NCI-H1417 (cell line): ENCODE measurements at places on chromosomes 5 and 9.

- no peak for DNase-seq
These were observed 26.3 kb downstream of the SLC46A2 start for GRCh38 chr9:112864403-112864802.

DNA sequence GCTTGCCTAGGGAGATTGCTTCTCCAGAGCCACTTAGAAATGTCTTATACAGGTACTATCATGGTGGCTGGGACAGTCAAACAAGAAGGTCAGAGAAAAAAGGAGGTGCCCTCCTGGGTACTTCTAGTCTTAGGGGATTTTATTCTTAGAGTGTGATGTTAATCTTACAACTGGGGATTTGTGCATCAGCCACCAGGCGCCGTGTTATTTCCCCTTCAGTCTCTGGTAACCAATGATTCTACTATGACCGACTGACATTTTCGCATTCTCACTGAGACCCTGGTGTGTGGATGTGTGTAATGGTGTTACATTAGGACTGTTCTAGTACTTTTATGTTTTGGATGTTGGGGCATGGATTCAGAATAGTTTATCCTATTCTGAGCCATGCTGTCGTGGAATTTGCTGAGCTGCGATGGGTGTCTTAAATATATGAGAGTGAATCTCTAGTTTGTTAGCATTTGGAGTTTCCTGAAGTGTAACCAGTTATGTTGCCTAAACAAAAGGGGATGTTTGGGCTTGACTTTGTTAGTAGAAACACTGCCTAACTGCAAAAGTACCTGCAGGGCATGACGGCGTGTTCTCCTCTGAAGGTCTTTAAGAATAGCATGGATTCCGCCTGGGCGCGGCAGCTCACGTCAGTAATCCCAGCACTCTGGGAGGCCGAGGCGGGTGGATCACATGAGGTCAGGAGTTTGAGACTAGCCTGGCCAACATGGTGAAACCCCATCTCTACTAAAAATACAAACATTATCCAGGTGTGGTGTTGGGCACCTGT is 175.2 kb upstream of the DAP start:
- no peak for DNase-seq

DNA sequence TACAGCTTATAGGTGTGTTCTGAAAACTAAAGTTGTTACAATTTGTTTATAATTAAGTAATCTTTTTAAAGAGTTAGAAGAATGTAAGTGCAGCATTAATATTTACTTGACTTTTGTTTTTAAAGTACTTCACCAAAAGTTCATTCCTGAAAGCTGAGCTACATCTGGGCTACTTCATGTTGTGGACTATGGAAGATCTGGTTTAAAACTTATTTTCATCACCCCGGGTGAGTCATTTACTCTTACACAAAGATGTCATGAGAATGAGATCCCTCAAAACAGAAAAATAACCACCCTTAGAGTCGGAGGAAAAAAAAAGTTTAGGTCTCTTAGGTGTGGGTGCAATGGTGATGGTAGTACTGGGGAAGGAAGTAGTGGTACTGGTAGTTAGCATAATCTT is 5.1 kb downstream of the POU5F2 start:
- DNase-seq = no peak

DNA sequence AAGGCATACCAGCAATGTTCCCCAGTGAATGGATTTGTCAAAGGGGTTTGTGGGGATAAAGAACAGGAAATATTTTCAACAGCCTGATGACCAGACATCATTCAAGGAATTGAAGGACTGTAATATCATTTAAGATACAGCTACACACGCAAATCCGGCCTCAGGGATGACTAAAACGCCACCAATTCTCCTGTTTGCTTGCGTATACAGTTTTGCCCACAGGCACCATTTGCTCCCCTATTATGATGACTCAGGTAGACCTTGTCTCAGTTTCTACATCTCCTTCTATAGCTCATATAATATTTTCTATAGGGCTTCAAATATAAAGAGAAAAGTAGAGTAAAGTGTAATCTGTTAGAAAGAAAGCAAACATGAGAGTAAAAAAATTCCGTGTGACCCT is 29.7 kb upstream of the ITGA1 start:
- no peak for DNase-seq

DNA sequence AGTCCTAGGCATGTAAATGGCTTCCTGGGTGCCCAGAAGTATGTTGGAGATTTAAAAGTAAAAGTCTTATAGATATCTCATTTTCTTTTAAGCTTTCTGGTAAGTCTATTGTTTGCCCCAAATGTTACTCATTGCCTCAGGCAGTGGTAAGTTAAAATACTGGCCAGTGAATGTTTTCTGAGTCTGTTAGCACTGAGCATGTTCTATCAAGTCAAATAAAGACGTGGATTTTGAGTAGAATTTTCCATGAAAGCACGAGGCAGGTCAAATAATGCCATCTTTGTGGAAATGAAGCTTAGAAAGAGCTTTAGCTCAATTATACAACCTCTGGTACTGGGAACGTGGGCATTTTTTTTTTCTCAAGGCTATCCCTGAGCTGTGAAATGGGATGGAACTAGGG is 651.3 kb upstream of the ACO1 start:
- DNase-seq = no peak

- peak; percentile 31 for DNase-seq
These were observed 16.1 kb downstream of the B4GALT1 start for GRCh38 chr9:33151007-33151557.

GRCh38 chr9:2027543-2028160 is 12.5 kb downstream of the SMARCA2 start:
- no peak for DNase-seq

DNA sequence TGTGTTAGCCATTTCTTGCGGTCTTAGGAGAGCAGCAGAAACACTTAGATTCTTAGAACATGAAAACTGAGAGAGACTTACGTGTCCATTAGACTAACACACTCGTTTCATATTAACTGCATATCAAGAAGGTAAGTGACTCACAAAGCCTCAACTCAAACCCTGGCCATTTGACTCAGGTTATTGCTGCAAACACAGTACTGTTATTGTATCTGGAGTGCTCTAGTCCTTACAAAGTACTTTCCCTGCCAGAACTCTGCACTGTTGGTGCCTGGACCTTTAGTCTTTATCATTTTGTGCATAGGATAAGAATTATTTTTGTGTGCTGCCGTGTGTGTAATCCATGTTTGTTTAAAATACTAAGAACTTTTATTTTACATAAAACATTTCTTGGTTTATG is 155.7 kb downstream of the FBXL7 start:
- DNase-seq = no peak

DNA sequence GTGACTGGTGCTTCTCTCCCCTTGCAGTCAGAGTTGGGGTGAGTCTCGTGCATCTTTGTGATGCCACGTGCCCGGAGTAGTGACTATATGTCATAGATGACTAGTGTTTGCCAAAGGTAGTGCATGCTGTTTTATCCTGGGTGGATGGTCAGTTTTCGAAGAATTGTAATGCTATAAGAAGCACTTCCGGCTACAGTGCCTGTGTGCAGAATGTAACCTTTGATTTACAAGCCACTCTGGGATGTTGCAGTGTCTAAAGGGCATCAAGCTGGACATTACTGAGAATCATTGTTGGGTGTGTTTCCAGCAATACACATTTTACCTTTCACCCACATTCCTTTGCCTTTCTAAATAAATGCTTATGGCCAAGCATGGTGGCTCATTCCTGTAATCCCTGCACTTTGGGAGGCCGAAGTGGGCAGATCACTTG is 16.7 kb downstream of the MVB12B start:
- no peak for DNase-seq

GRCh38 chr5:65262649-65263059 is 219.1 kb downstream of the ADAMTS6 start:
- DNase-seq = no peak

DNA sequence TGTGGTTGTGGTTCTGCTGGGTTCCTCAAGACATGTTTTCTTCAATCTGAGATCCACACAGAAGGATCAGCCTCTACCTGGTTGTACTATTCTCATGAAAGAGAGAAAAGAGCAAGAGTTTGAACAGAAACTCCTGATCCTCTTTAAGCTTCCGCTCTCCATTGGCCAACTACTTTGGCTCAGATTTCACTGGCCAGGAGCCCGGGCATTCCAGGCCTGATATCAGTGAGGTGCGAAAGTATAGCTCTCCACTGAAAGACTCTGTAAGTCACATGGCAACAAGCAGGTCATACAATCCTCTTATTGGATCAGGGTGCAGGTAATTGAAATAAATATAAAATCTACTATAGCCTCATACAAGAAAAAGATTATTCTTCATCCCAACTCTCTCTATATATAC is 920.5 kb downstream of the TLE4 start:
- DNase-seq = no peak

DNA sequence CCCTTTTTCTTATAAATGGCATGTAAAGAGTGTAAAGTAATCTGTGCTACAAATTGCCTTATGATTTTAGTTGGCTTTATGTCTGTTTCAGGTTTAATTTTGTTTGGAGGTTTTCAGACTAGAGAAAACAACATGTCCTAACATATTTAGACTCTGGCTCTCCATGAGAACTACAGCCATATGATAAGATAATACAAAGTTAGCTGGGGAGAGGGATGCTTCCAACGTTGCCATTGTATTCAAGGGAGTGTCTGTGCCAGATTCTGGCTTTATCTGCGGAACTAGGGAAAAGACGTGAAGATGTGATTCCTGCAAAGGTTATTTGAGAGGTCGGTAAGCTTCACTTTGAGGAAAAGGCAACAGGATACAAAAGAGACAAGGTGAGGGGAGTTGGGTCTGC is 140.0 kb upstream of the OTULINL start:
- DNase-seq = peak; percentile 46

- no peak for DNase-seq
These were observed 34.2 kb upstream of the HSD17B4 start for GRCh38 chr5:119417891-119418605.

GRCh38 chr5:80076131-80077050 is 41.2 kb downstream of the THBS4 start:
- DNase-seq = no peak

GRCh38 chr5:139848508-139849100 is 53.0 kb downstream of the PSD2 start:
- DNase-seq = no peak

- no peak for DNase-seq
These were observed 15.7 kb upstream of the GSN start for GRCh38 chr9:121252104-121252851.

DNA sequence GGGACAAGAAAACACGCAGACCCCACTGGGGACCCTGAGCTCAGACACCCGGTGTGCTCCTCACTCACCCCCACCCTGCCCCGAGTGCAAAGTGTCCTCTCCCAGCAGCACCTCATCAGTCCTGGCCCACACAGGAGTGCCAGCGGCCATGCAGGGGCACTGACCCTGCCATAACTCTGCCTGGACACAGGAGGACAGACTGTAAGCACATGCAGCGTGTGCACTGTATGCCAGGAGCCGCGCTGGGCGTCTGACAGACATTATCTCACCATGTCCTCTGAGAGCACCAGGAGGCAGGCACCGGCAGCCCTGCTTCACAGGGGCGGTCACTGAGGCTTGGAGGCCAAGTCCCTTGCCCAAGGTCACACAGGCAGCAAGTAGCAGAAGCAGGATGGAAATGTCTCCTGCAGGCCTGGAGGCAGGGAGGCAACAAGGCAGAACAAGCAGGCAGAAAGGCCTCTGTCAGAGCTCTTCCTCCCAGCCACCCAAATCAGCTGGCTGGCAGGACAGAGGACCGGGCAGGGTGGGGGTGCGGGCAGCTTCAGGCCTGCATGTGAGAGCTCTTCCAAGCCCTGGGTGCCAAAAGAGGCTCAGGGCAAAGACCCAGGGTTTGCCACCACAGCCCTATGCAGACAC is 8.4 kb downstream of the EEIG1 start:
- DNase-seq = no peak

GRCh38 chr5:123208668-123209501 is 119.8 kb downstream of the PRDM6 start:
- no peak for DNase-seq

DNA sequence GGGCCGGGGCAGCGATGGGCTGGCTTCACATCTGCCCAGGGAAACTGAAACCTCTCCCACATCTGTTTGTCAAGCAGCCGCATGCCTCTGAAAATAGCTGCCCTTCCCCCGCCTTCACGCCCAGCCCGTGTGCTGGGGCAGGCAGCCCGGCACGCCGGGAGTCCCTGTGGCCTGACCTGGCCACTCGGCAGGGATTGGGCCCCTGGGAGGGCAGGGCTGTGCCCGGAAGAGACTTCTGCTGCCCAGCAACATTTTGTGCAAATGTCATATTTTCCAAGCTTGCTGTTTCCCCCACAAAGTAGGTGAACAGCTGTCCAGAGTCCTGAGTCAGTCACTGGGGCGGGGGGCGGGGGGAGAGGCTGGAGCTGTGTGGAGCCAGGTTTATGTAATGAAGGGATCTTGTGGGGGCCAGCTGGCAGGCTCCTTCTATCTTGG is 8.2 kb downstream of the COL27A1 start:
- DNase-seq = peak; percentile 21

GRCh38 chr9:101383361-101383760 is 1.4 kb downstream of the BAAT start:
- DNase-seq = no peak

GRCh38 chr5:168916266-168916665 is 337.1 kb upstream of the PANK3 start:
- DNase-seq = no peak

- DNase-seq = no peak
These were observed 80.7 kb upstream of the PITX1 start for GRCh38 chr5:135114759-135115158.

- DNase-seq = peak; percentile 2
These were observed 22.7 kb upstream of the CDKN2B start for GRCh38 chr9:22031655-22032411.

- peak; percentile 92 for DNase-seq
These were observed 3.8 kb downstream of the IER5L start for GRCh38 chr9:129174102-129174723.

DNA sequence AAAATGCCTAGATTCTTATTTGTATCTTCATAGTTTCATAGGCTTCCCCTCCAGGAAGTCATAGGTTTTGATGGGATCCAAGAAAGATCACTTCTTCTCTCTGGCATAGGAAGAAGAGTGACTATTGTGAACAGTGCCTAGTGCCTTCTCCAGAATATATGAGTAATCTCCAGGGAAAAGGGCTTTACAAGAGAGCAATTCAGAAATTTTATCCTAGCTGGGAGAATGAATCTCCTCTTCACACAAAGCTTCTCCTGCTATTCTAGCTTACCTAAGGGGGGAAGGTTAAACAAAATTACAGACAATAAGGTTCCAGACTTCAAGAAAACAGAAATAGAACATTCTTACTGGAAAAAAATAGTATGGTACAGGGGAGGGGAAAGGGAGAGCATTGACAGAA is 1193.3 kb upstream of the CDH6 start:
- no peak for DNase-seq

DNA sequence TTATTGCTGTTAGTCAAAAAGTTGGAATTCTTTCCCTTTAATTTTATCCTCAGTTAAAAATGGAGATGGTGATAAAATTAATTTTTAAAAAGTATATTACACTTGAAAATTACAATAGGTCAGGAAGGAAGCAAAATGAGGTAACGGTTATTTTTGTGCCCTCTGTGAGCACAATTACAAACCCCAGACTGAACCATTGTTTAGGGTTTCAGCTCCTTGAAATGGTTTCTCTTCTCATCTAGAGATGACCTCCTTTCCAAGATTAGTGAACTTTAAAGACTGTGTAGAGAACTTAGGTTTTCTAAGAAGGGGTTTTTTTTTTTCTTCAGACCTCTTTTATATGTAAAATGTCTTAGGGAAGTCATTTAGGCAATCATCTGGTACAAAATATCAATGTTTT is 126.2 kb upstream of the CHD1 start:
- no peak for DNase-seq
